ENCODE measurements at places on chromosomes 13 and 19.

DNA sequence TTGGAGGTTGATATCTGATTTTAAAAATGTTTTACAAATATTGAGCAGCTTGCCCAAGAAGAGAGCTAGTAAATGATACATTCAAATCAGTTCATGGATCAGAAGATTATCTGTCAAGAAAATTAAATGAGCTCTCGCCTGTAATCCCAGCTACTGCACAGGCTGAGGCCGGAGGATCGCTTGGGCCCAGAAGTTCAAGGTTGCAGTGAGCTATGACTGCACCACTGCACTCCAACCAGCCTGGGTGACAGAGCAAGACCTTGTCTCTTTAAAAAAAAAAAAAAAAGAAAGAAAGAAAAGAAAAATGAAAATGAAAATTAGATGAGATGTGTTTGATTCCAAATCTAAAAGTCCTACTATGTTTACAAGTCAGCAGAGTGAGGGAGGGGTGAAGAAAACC, 2.4 kb downstream of the SPART start:
- DNase-seq, result no peak

- no peak for DNase-seq
These were observed 6.0 kb downstream of the RAB11B start for GRCh38 chr19:8396185-8396562.

- DNase-seq, result no peak
These were observed 15.8 kb downstream of the FUT6 start for GRCh38 chr19:5823579-5824281.

- no peak for DNase-seq
These were observed 372 bp upstream of the ZNF699 start for GRCh38 chr19:9309974-9310446.

DNA sequence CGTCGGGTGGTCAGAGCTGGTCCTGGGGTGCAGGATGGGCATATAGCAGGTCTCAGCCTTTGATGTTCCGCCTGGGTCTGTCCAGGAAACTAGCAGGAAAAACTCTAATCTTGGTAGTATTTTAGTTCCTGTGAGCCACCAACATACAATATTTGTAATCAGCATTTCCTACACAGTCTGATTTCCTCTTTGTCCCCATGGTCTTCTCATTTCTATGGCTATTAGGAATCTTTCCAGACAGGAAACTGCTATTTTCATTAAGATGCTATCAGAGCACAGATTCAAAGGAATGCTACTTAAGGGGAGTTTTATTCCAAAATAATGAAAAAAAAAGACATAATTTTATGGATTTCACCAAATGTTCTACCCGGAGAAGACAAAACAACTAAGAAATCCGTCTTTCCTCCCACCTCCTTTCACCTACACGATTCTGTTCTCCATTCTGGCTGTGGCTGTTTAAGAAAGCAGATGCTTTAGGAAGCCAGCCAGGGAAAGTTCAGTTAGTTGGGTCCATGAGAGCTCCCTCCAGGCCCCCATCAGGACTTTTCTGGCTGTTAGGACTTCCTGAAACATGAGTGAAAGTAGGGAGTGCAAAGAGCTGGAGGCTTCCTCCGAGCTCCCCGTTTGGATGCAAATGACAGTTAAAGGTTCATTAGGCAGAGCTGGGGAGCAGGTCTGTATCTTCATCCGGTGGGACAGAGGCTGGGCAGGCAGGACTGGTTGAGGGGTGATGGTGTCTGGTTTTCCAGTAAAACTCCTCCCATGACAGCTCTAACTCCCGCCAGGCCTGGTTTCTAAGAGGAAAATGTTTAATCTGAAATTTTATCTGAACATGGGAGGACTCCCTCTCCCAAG, 36.3 kb downstream of the SHISA2 start:
- no peak for DNase-seq

- no peak for DNase-seq
These were observed 18.0 kb downstream of the ARHGAP35 start for GRCh38 chr19:46878613-46879375.

DNA sequence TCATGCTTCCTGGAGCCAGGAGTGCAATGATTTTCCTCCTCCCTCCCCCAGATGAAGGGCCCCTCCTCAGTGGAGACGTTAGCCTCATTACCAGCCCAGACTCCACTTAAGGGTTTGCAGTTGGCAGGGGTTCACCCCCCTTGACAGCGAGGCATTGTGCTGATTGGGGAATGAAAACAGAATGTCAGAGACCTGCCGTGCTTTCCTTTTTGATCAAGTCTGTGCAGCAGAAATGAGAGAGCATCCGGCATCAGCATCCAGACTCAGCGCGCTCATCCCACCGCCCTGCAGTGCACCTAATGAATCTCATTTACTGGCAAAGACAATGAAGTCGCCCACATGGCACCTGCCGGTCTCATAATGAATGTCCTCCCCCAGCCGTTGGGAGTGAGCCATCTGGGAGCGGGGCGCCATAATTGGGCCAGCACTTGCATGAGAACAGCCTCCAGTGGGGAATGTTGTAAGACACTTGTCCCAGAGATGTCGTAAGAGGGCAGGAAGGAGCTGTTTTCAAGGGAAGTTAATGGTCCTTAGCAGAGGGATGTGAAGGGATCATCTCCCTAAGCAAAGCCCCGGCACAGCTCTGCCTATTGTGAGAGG, 98.3 kb upstream of the UQCRFS1 start:
- DNase-seq, result no peak

GRCh38 chr13:40644838-40645604, 21.4 kb downstream of the FOXO1 start:
- no peak for DNase-seq

DNA sequence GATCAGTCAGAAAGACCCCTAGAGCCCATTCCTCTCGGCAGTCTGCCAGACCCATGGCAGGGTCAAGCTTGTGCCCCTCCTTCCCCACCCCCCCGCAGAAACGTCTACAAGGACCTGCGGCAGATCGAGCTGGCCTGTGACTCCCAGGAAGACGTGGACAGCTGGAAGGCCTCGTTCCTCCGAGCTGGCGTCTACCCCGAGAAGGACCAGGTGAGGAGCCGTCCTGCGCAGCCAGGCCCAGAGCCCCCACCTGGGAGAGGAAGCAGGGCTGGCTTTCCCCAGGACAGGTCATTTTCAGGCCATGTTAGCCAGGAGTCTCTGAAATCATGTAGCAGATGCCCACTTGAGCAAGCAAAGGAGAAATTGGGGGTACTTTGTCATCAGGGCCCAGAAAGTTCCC, 12.3 kb downstream of the TMED1 start:
- DNase-seq, result no peak

DNA sequence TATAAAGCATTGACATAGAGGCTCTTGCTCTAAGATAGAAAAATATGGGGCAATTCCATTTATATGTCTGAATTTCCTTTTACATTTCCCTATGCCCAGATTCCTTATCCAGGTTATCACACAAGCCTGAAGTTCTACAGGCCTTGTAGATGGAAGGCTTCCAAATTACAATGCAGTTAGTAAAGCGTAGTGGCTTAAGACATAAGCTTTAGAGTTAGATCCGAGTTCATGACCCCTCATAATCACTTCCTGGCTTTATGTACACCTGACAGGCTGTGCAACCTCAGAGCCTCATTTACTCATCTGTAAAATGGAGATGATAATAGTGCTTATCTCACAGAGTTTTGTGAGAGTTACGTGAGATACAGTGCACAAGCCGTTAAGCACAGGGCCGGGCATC, 173.5 kb downstream of the SLC7A1 start:
- DNase-seq, result no peak

DNA sequence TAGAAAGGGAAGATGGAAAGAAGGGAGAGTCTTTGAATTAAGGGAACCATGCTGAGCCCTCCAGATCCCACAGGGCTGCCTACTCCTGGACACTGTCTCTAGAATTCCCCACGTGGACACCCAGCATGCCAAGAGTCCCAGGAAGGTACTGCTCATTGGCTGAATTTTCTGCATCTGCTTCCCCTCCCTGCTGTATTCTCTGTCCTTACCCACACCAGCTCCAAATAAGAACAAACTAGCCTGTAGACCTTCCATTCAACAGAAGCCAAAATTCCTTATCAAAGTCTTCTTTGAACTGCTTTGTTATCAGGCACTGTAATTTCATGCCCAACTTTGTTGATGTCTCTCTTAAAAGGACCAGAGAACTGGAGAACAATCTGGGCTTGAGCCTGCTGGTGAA, 305.9 kb upstream of the ARGLU1 start:
- no peak for DNase-seq

DNA sequence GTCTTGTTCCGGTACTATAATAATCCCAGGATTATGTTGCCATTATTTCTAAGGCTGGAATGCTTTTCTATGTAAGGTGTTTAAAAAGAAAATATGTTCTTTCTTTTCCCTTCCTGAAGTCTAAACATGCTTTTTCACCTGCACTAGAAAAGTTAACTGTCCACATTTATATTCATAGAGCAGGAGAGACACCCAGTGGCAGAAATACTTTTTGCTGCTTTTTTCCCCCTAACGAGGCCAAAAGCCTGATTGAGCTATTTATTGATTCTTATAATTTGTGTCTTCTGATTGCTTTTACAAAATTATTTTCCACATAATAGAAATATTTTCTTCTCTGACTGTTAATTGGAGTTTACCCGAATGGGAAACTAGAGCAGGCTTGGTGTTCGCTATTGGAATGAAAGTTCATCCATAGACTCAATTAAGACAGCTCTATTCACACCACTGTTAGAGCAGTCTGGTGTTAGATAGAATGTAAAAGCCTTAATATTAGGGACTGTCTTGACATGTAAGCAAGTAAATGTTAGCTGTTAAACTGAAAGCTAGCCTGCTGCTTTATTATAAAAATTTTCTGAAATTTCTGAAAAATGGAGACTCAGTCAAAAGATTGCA, 15.8 kb downstream of the GPR180 start:
- no peak for DNase-seq

DNA sequence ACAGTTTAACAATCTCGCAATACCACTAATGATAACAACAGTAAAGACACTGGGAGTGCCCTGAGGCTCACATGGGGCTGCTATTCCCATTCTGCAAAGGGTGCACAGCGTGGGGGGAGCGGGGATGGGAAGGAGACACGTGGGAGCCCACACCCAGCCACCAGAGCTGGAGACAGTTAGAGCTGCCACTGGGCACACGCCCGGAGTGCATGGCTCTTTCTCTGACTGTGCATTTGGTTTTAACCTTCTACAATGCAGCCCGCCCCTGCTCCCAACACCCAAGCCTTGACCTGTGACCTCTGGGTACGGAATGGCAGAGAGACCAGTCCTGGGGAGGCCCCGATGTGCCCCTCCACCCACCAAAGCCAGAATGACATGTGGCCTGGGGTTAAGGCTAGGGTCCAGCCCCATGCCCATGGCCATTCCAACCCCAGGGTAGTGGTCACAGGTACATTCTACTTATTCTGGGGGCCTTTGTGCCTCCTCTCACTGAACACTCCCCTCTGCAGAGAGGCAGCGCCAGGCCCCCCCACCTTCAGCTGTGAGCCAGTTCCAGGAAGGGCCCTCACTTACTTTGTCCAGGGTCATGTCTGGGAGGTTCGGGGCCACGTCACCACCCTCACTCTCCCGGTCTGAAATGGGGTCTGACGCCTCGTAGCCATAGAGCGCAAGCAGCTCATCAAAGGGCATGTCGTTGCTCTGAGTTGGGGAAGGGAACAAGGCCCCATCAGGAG, 17.1 kb downstream of the MIER2 start:
- no peak for DNase-seq

DNA sequence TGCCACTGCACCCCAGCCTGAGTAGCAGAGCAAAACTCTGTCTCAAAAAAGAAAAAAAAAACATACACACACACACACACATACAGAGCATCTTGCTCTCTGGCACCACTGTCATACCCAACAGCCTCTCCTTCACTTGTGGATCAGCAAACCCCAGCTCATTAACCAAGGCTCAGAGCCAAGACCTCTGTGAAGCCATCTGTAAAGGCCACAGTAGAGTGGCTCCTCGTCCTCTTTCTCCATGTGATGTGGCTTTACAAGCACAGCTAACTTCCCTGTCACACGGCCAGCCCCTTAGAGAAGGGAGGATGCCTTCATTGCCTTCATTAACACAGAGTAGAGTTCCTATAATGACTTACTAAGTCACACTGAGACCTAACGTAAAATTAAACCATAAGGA, 62.7 kb upstream of the LSM14A start:
- no peak for DNase-seq

DNA sequence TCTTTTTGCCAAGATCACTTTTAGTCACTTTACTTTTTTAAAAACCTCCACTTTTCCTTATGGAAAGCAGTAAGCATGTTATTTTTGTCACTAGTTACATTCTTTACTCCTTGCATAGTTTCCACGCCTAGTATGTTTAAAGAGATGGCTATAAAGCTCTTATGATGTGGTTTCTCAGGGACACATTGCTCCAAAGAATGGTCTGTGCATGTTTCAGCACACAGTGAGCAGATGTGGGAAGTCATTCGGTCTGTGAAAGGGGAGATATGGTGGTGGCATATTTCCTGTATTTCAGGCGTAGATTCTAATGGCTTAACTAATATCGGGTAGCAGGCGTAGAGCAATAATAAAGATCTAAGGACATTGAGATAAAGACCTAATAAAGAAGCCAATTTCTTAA, 180.7 kb downstream of the SLITRK6 start:
- no peak for DNase-seq

DNA sequence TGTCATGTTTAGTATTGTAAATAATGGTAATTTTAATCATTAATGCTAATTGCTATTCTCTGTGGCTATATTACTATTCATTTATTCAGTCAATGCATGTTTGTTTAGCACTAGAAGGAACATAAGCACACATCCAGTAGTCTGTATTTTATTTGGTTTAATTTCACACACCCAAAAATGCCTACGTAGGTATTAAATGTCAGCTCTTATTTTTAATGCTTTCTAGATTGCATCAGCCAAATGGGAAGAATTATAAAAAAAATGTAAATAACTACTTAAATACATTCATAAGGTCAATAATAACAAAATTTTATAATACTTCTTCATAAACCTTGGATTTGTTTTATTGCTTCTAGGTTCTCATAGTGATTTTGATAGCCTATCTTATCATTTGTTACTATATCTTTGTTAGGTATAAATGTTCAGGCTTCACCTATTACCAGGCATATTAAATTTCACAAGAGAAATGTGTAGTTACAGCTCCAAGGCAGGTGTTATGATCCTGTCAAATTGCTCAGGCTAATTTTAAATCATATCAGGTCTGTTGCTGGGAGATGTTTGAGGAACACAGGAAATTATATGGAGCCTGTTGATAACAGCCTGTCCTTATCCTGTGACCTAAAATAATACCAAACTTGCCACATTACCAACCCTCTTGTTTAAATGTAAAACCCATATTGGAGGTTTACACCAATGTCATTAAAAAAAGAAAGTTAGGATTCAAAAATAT, 34.4 kb downstream of the ITGBL1 start:
- DNase-seq, result no peak

DNA sequence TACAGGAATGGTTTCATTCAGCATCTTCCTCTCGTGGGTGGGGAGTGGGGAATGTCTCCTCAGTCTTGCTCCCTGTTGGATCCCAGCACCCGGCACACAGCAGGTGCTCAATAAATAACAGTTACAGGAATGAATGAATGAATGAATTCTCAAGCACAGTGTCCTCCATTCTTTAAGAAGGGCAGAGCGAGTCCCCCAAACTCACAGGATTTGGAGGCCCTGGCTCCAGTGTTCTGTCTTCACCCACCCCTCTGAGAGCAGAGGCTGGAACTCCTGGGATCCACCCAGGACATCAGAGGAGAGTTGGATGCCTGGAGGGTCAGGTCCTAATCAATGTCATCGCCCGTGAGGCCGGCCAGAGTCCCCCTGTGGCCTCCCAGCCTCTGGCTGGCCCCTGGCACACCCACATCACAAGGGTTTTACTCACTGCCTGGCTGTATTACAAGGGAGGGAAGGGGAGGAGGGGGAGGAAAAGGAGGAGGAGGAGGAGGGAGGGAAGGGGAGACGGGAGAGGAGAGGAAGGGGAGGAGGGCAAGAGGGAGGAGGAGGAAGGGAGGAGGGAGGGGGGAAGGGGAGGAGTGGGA, 8.7 kb upstream of the CREB3L3 start:
- no peak for DNase-seq

Measured in cortex of kidney (tissue), 1 donor.